ENCODE measurements at places on chromosomes 7 and 10. TPM values are rescaled to one million over a fixed set of nuclear protein-coding genes. Genes with fewer than 3 reads are reported as not detected.

VAX1 gene
- 0.23 TPM for total RNA-seq

LBX1 gene
- total RNA-seq, result 1.0 TPM

CFAP69 gene
- total RNA-seq, result 2.5 TPM

FAM25A gene
- not detected for total RNA-seq

CEP41 gene
- 29.3 TPM for total RNA-seq

CDC14C gene
- total RNA-seq, result not detected

GPR26 gene
- total RNA-seq, result not detected

SPDYE1 gene
- not detected for total RNA-seq

TRIL gene
- total RNA-seq, result 61.5 TPM

CCDC71L gene
- 18.5 TPM for total RNA-seq

COL28A1 gene
- 0.28 TPM for total RNA-seq

AGAP5 gene
- 8.8 TPM for total RNA-seq

TBX20 gene
- total RNA-seq, result 5.5 TPM

NODAL gene
- not detected for total RNA-seq

OR2F2 gene
- total RNA-seq, result not detected

Data from neural crest cell (in vitro differentiated cells).